ENCODE measurements at places on chromosomes 6 and 20.

- no peak for DNase-seq
Measured at GRCh38 chr6:11589261-11589660, 51.7 kb downstream of the TMEM170B start.

- no peak for DNase-seq
Measured at GRCh38 chr6:141874930-141875602, 257.7 kb upstream of the GJE1 start.

GRCh38 chr6:34357937-34358336 lies 34.5 kb downstream of the NUDT3 start:
- DNase-seq = no peak

- no peak for DNase-seq
Measured at GRCh38 chr6:31476515-31477139, 21.3 kb upstream of the MICB start.

DNA sequence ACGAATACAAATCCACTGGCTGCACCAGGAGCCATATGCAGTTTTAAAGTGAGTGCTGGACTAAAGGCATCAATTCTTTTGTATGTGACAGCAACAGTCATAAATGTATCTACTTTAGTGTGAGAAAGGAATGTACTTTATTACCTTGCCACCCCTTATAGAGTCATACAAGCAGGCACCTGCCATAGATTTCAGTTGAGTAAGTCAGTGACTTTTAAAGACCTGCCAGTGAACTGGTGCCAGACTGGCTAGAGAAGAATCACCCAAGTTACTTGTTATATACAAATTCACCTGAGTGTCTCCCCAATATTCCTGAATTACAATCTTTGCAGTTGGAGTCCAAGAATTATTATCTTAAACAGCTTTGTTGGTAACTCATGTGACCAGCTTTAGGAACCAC lies 547.9 kb downstream of the COL12A1 start:
- no peak for DNase-seq
